ENCODE measurements at places on chromosomes 4 and X. TPM values are rescaled to one million over a fixed set of nuclear protein-coding genes. Genes with fewer than 3 reads are reported as not detected.

DOCK11 gene
- 13.7 TPM for total RNA-seq

NDST3 gene
- total RNA-seq: 1.3 TPM

NLGN3 gene
- 0.87 TPM for total RNA-seq

ASB12 gene
- total RNA-seq: 0.44 TPM

PABPC4L gene
- total RNA-seq: 4.3 TPM

EOLA2 gene
- total RNA-seq: 39.2 TPM

GRPR gene
- total RNA-seq: 0.17 TPM

MSX1 gene
- total RNA-seq: 4.8 TPM

POU4F2 gene
- not detected for total RNA-seq

UGT2A1 gene
- not detected for total RNA-seq

TSPYL2 gene
- total RNA-seq: 42.5 TPM

ARMCX1 gene
- 36.0 TPM for total RNA-seq

EDA gene
- 0.65 TPM for total RNA-seq

MAGEE2 gene
- not detected for total RNA-seq

RRH gene
- not detected for total RNA-seq

PRR32 gene
- not detected for total RNA-seq

PABPC1L2A gene
- not detected for total RNA-seq

ADH1A gene
- total RNA-seq: not detected

MYL5 gene
- 25.6 TPM for total RNA-seq

DMD gene
- total RNA-seq: 201 TPM

KDR gene
- 0.67 TPM for total RNA-seq

SSX1 gene
- total RNA-seq: not detected

All from chondrocyte (in vitro differentiated cells).